ENCODE measurements at places on chromosomes 12 and 14.

- no peak for DNase-seq
Measured at GRCh38 chr12:11741434-11742092, 92.1 kb downstream of the ETV6 start.

GRCh38 chr12:128015276-128015675, 251.7 kb upstream of the TMEM132C start:
- DNase-seq = no peak

- no peak for DNase-seq
Measured at GRCh38 chr14:56996721-56997399, 186.6 kb upstream of the OTX2 start.

- DNase-seq = no peak
Measured at GRCh38 chr12:26122061-26122680, 2.7 kb downstream of the BHLHE41 start.

- DNase-seq = no peak
Measured at GRCh38 chr14:23664207-23664885, 28.2 kb downstream of the DHRS2 start.

DNA sequence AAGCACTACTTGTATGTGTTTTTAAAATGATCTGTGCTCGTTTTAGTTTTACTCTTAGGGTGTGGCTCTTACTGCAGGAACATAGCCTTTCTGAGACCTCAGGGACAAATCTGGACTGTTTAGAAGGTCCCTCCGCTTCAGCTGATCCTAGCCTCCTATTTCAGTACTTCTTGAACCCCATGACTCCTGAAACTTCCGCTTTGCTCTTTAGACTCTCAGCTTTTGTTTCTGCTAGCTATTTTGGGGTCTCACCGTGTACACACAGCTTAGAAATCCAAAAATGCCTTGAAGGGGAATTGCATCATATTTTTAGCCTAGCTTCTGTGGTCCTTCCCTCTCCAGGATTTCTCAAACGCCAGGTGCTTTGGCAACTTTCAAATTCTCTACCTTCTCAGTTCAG, 8.3 kb downstream of the OR11G2 start:
- DNase-seq = no peak

DNA sequence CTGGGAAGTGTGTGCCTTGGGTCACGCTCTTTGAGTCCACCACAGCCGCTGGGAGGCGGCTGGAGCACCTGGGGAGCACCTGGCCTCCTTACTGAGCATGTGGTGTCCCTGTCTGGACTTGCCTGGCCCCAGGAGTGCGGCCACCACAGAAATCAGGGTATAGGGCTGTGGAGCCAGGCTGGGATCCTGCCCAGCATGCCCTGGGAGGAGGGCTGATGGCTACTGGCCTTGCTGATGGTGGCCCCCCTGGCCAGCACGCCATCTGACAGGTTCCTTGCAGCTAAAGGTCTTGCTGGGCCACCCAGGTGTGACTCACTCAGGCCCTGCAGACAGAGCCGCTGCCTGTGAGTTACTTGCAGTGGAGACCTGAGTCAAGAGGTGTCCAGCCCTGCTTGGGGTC, 6.0 kb downstream of the ULK1 start:
- no peak for DNase-seq

DNA sequence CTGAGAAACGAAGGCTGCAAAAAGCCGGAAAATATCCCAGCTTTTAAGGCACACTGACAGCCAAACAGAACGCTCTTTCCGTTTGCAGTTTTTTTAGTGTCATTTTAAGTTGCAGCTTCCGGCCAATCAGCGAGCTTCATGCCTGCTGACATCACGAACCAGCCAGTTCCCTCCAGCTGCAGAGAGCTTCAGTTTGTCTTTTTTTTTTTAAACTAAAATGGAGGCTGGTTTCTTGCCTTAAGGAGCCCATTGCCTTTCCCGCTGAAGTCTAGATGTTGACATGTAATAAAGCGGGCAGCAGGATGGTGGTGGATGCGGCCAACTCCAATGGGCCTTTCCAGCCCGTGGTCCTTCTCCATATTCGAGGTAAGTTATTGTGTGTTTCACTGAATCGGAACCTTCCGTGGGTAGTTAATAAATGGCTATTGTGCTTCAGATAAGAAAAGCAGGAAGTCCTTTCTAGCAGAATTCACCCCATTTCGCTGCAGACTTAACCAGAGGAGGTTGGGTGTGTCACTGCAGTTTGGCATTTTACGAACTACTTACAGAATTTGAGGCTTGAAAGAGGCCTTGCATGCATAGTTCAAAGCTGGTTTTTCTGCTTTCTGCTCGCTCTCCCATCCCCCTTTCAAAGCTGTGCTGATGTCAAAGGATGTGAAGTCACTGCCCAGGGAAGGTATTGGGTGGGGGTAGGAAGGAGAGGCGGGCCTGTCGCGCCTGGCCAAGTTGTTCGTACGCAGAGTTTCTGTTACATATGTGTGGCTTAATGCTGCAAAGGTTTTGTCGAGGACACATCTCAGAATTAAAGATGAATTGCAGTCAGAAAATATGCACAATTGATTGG, 48.4 kb downstream of the PPP2R5C start:
- DNase-seq = peak; percentile 88

DNA sequence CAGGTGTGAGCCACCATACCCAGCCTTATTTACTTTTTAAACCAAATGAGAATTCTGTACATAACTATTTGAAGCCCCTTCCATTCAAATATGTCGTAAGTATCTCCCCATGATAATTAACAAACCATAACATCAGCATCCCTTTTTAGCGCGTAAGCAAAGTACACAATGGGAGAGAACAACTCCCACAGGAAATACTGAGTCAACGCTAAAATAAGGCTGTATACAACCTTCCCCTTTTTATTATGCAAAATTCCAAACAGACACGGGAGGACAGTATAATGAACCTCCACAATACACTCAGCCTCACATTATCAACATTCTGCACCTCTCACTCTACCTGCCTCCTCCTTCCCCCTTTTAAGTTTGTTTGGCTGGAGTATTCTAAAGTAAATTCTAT, 73.5 kb downstream of the CCDC88C start:
- no peak for DNase-seq

DNA sequence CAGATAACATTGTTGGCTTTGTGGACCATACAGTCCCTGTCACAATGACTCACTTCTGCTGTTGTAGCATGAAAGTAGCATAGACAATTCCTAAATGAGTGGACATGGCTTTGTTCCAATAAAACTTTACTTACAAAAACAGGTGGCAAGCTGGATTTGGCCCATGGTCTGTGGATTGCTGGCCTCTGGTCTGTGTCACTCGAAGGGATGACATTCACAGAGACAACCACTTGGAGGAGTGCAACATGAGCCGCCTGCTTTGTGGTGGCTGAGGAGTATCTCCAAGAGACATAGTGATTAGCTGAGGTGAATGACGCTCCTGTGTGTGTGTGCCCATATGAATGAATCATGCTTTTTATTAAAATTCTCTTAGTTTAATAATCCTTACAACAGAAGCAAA, 81.3 kb upstream of the NRXN3 start:
- no peak for DNase-seq

- no peak for DNase-seq
Measured at GRCh38 chr14:93114068-93114710, 1.5 kb downstream of the ITPK1 start.

DNA sequence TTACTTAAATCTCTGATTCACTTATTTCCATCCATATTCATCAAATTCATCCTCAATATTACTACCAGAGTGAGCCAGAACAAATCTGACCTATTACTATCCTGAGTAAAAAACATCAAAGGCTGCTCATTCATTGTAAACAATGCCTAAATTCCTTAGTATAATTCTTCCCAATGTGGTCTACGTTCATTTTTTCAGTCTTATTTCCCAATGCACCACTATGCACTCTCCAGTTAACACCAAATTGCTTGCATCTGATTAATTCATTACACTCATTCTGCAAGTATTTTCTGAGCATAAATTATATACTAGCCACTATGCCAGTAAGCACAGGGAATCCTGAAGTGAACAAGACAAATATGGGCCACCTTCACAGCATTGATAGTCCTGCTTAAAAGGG, 110.0 kb downstream of the EPS8 start:
- no peak for DNase-seq

GRCh38 chr14:21346532-21347135, 37.2 kb downstream of the SUPT16H start:
- DNase-seq = no peak

DNA sequence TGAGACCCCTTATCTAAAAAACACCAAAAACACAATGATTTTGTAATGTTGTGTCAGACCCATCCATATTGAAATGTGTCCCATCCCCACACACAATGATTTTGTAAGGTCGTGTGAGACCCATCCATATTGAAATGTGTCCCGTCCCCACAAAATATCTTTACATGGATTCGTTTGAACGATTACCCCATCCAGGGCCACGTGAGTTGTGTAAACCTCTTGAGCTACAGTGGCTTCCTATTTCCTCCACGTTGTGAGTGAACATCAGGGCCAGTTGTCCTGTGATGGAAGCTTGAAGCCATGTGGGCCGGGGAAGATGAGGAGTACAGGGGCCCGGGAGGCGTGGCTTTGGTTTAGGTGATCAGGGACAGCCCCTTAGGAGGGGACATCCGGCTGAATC, 27.0 kb upstream of the ULK1 start:
- no peak for DNase-seq

GRCh38 chr14:36662258-36662542, 540 bp downstream of the PAX9 start:
- no peak for DNase-seq

DNA sequence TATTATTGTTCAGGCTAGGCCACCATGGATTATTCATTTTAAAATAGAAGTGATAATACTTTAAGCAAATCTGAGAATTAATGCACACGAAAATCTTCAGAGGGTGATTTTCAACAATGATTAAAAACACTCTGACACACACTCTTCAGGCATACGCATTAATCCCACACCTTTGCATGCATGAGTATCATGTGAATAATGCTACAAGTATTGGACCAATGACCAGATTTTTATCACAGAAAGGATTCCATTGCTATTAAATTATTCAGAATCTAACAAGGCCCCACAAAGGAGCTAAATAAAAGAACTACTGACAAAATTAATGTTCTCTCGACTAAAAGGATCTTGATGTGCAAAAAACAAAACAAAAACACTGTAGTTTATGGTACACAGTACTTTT, 11.1 kb downstream of the EPS8 start:
- no peak for DNase-seq

DNA sequence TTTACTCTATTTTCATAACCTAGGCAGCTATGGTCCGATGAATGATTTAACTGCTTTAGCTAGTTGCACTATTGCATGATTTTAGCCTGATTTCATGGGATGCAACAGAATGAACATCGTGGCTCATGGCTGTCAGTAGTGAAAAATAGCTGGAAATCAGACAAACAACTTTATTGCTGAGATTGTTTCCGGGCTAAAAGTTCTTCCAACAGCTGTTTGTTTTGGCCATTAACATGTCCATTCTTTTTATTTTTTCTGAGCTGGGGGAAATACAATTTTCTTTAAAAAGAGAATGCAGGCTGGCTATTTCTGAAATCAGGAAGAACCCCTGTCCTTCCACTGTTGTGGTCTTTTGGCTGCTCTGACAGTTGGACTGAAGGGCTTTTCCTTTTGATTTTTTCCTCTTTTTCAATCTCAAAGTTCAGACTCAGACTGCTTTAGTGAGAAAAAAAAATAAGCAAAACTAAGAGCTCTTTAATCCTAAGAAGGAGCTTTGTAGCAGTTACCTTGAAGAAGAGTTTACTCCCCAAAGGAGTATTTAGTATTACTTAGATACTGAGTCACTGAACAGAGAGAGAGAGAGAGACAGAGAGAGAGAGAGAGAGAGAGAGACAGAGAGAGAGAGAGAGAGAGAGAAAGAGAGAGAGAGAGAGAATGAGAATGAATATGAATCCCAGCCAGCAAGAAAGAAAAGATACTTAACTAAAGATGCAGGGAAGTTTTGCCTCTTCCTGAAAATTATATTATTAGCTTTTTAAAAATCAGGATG, at the start of gene NAV3:
Gene NAV3 (plus strand): TSS at position 312 of the 769 bp plus-strand sequence. CDS start 568 bp downstream, outside the sequence.
- no peak for DNase-seq

DNA sequence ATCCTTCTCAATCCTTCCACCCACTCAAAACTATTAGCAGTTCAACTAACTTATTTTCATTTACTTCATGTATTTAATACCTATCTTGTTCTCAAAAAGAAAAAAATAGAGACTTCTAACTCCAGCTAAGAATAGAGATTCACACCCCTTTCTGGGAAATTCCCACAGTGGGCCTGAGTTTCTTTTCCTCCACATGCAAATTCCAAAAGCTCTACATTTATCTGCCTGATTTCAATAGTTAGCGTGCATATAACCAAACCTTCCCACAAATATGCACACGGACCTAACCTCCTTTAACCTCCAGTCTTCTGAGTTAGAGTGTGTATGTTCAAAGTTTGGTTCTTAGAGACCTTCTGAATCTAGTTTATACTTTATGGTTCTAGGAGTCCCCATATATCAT, 62.5 kb downstream of the GRIN2B start:
- DNase-seq = no peak

DNA sequence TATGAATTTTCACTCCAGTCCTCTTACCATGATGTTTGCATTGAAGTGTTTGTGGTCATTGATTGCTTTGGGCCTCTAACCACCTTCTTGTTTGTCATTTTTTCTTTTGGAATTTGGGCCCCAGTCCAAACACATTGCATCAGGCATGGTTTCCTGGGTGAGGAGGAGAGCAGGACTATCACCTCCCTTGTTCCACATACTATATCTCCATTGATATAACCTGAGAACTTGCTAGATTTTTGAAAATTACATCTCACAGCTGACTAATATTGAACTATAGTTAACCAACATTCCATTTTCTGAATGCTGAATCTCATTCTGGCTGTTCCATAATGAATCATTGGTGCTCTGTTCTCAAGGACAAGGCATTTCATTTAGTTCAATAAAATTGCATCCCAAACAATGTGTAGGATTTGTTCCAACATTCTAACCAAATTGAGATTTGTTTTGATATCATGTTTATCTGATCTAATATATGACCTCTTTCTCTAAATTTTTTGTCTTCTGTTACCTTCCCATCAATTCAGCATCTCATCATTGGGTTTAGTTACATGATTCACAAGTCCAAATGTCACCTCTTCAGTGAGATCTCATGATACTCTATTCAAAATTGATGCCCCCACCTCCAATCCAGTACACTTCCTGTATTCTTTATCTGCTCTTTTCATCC, 329.0 kb downstream of the ZFP36L1 start:
- DNase-seq = no peak

DNA sequence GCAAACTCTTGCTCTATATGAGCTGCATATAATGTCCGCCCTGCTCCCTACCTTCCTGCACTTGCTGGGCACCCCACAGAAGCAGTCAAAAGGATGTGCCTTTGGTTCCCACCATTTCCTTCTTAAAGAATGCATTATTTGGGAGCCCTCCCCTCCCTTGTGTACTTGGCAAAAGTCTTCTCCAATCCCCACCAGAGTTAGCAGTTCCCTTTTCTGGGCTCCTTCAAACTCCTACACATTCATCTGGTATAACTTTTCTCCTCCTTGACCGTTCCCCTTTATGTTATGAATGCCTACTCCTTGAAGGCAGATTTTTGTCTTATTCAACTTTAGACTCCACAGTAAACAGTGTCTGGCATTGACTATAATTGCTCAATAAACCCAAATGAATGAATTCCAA, 27.8 kb downstream of the AREL1 start:
- no peak for DNase-seq
